ENCODE measurements at places on chromosomes 11 and 22.

GRCh38 chr11:30666817-30667216 lies 80.7 kb upstream of the MPPED2 start:
- no peak for DNase-seq

DNA sequence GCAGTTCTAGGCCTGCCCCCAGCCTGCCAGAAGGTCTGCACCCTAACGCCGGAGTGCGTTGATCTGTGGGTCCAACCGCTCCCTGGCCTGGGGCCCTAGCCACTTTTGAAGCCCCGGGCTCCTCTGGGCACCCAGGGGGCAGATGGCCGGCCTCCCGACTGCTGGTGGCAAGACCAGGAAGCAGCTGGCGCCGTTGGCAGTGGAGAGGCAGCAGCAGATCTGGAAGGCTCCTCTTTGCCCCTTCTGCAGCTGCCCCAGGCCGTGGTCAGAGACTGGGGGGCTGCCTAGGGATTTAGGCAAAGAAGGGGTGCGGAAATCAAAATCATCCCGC lies 445 bp upstream of the VWCE start:
- DNase-seq = no peak

DNA sequence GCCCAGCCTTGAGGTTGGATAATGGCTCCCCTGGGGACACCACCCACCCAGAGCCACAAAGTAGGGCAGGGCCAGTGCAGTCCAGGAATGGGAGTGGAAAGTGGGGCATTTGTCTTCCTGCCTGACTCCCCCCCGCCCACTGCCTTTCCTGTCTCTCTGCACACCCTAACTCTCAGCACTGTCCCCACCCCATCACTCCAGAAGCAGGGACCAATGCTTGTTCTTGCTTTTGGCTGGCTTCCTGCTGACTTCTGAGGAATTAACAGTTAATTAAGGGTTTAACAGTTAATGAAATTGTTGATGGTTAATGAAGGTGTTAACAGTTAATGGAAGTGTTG lies 4.7 kb downstream of the PITPNM1 start:
- DNase-seq = no peak

GRCh38 chr11:33687733-33688479 lies 12.7 kb downstream of the C11orf91 start:
- no peak for DNase-seq

- DNase-seq = no peak
Observed at GRCh38 chr22:17349172-17349571, 20.1 kb upstream of the CECR2 start.

DNA sequence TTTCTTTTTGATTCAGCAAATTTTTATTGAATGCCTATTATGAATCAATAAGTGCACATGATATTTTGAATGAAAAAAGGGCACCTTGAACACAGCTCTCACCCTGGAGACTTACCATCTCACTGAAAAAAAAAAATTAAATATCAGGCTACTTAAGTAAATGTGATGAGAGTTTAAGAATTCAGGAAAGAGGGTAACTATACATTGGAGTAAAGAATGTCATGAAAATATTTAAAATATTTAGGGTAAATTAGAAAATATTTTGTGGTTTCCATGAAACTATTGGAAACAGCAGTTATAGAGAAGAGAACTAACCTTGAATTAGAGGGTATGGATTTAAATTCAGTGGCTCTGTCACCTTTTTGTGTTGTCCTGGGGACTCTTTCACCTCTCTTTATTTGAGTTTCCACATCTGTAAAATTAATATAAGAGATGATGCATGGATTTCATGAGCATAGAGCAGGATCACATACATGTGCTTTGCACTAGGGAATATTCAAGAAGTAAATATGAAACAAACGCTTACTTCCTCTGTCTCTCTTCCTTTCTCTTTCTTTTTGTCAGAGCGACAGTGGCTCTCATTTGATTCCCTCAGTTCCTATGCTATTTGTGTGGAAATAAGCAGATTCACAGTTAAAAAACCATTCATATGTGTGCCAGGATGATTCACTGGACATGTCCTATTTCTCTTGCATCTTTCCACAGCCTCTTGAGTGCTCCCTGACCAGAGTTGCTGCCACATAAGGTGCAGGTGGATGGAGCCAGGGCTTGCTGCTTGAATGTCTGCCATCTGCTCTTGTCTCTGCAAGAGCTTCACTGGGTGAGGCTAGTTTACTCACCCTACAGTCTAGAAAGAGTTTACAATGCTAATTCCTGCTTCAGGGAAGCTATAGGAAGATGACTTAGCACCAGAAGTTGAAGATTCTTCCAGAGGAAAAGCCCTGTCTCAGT lies 533.1 kb downstream of the ETS1 start:
- no peak for DNase-seq

- no peak for DNase-seq
Observed at GRCh38 chr11:74699615-74700396, 31.4 kb downstream of the CHRDL2 start.

- no peak for DNase-seq
Observed at GRCh38 chr11:2933375-2934020, 4.3 kb upstream of the PHLDA2 start.

- DNase-seq = no peak
Observed at GRCh38 chr11:27621405-27622161, 78.7 kb downstream of the BDNF start.

- no peak for DNase-seq
Observed at GRCh38 chr11:43693069-43693468, 12.5 kb downstream of the HSD17B12 start.

- DNase-seq = peak; percentile 78
Observed at GRCh38 chr11:74004759-74005615, 3.9 kb downstream of the UCP3 start.

- peak; percentile 72 for DNase-seq
Observed at GRCh38 chr11:35126000-35126878, 12.7 kb upstream of the CD44 start.

DNA sequence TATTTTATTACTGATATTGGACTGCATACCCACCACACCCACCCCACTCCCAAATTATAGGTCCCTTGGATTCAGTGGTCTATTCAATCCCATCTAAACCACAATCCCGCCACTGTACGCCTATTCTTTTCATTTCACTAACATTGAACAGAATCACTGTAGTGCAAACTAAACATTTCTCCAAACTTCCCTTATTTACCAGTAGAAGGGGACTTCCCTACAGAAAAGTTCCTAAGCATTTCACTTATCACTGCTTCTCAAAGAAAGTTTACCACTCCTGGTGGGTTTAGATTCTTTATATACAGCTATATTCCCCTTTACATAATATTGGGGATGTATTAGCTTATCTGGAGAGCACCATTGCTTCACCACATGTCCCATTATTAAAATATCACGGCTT lies 29.3 kb downstream of the OR8B12 start:
- no peak for DNase-seq

DNA sequence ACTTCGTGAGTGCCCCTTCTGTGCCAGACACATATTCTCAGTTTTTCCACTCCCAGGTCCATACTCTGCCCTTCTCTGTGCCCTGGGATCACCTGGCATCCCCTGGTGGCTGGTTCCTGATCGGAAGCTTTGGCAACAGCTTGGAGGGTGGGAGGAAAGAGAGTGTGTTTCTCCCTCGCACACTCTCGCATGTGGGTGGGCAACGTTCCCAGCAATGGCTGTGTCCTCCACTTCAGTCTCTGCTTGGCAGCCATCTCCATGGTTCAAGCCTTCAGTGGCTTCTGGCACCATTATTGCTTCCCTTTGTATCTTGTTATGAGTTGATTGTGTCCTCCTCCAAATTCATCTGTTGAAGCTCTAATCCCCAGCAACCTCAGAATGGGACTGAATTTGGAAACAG lies 342.7 kb upstream of the SYN3 start:
- DNase-seq = no peak

GRCh38 chr11:79237091-79237490 lies 203.7 kb downstream of the TENM4 start:
- no peak for DNase-seq

- DNase-seq = no peak
Observed at GRCh38 chr22:18968011-18968749, 32.1 kb upstream of the PRODH start.

DNA sequence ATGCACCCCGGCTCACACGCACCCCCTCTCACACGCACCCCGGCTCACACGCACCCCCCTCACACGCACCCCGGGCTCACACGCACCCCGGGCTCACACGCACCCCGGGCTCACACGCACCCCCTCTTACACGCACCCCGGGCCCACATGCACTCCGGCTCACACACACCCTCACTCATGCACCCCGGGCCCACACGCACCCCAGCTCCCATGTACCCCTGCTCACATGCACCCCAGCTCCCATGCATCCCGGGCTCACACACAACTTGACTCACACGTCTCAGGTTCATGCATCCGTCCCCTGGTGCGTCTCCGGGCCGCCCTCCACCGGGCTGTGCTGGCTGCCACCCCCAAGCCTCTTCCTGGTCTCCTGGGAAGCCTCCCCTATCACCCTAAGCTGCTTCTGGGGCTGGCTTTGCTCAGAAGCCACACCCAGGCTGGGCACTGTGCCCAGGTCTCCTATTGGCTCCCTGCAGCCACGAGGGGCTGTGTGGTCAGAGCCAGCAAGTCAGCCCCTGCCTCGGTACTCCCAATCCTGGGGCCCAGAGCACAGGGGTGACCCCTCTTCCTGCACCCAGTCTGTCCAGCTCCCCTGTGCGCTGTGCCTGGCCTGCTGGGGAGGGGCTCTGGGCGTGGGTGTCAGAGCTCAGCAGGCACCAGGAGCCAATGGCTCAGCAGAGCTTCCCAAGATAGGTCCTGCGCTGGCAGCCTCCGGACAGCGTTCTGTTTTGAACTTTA lies 16.9 kb downstream of the TSPAN4 start:
- DNase-seq = no peak
